ENCODE measurements at places on chromosomes 7 and 10.

DNA sequence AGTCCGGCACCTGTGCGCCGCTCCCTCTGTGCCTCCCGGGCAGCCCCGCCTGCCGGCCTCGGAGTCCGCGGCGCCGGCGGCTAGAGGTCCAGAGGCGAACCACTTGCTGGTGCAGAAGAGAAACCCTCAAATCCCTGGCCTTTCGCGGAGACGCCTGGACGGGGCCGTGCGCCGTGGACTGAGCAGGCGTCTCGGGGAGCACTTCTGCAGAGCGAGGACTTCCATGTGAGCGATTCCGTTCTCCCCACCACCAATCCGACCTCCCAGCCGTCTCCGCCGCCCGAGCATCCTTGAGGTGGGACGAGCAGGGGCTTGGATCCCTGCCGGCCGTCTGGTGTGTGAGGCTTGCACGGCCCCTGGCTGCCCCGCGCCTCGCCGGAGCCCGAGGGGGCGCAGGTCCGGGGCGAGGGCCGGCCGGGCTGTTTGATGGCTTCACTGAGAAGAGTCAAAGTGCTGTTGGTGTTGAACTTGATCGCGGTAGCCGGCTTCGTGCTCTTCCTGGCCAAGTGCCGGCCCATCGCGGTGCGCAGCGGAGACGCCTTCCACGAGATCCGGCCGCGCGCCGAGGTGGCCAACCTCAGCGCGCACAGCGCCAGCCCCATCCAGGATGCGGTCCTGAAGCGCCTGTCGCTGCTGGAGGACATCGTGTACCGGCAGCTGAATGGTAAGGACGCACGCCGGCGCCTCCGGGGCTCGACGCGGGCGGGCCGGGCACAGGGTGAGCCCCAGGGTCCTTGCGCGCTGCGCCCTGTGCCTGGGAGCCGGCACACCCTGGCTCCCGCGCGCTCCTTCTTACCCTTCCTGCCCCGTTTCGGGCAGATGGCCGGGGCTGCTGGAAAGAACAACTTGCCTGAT, 660 bp downstream of the GALNT17 start:
- DNase-seq, result no peak

DNA sequence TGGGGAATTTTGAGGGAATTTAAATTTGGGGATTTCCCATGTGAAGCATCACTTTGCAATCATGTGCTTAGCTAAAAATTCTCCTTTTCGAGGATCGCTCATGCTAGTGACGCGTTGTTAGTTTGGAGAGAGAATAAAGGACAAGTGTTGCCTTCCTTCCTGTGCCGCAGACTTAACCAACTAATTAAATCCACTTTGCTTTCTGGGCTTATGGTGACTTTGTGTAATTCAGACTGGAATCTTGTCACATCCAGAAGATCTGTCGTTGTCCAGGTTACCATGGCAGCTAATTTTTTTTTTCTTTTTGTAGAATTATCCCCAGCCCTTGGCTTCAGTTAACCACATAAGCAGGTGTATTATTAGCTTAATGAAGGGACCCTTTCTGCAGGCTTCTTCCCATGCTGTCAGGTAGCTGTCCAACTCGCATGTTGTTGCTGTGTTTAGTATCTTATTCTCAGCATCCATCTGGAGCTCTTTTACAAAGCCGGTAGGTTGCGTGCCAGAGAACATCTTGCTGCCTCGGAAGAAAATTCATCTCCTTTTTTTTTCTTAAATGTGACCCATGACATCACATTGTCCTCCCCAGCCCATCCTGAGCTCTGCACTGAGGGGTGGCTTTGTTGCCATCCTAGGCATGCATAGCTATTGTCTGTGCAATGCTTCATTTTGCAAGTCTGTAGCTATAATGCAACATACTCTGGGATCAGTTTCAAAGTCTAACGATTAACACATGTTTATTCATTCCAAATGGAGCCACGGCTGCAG, 47.2 kb upstream of the NRP1 start:
- DNase-seq, result no peak

DNA sequence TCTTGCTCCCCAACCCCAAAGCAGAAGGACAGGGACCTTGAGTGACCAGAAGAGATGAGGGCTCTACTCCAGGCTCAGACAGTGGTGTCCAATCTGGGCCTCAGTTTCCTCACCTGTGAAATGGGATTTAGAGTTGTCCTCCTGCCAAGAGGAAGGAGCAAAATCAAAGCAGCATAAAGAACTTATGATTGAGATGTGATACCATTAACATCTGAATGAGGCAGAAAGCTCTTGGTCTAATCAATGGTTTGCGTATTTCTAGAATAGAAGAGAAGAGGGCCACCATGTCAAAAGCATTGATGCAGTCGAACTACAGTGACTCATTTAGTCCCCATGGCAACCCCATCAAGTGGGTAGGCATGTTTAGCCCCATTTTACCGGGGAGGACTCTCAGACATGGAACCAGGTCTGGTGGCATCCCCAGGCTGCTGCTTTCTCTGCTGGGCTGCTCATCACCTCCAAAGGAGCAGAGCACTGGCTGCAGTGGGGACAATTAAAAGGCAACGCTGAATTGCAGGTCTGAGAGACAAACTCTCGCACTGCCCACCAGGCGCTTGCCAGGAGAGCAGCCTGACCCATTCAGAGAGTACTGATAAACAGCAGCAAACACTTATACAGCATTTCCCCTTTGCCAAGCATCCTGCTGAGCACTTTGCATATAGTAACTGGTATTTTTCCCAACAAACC, 175.9 kb downstream of the NEURL1 start:
- DNase-seq, result no peak

- peak; percentile 28 for DNase-seq
These were observed 25.9 kb downstream of the VAX1 start for GRCh38 chr10:117112220-117112619.

DNA sequence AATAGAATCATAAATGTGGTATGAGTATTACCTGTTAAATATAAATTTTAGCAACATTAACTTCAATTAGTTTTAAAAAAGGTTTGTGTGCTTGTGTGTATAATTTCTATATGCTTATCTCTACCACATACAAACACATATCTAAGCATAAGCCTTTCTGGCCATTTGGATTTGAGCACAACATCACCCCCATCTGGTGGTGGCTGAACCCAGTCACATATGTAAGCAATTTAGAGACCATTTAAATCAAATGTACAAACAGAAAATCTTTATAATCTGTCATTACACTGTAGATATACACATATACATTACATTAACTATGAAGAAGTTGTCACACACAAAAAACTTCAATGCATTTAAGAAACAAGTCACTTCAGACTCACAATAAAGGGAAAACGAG, 31.7 kb downstream of the GPR22 start:
- DNase-seq, result peak; percentile 34

Data from HAP-1 (cell line).